ENCODE measurements at places on chromosomes 3 and 15. TPM values are rescaled to one million over a fixed set of nuclear protein-coding genes. Genes with fewer than 3 reads are reported as not detected.

Gene MUC4
- total RNA-seq = not detected

Gene GNAT1
- not detected for total RNA-seq

Gene GPR62
- total RNA-seq = 0.16 TPM

Gene PRICKLE2
- 2.2 TPM for total RNA-seq

Gene EMC7
- total RNA-seq = 65.2 TPM

Gene CHL1
- total RNA-seq = 1.9 TPM

All from psoas muscle (tissue), 8 donors.